ENCODE measurements at places on chromosomes 3 and 15. TPM values are rescaled to one million over a fixed set of nuclear protein-coding genes. Genes with fewer than 3 reads are reported as not detected.

DNA sequence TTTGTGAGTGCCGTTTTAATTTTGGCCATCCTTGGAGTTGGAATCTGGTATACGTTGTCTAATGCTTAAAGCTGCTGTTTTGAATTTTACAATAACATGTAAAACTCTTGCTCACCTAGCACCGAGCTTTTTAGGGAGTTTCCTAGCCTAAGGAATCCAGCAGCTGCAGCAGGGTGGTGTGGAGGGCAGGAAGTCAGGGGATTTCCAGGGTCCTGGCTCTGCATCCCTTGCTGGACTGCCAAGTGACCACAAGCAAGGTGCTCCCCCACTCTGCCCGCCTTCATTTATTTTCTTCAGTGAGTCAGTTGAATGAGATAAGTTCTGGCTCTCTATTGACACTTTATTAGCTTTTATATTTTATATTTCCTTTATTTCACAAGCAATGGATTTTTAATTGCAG is 113.7 kb downstream of the ATG7 start:
- H3K36me3 ChIP-seq, result no peaks in the 10 kb centered on the region
- no peaks in the 10 kb centered on the region for H3K27me3 ChIP-seq
- peaks cover 23% of the 10 kb centered on the region for H3K4me1 ChIP-seq
- peak overlapping the region; percentile 74 for H3K27ac ChIP-seq
- no peak for DNase-seq

DNA sequence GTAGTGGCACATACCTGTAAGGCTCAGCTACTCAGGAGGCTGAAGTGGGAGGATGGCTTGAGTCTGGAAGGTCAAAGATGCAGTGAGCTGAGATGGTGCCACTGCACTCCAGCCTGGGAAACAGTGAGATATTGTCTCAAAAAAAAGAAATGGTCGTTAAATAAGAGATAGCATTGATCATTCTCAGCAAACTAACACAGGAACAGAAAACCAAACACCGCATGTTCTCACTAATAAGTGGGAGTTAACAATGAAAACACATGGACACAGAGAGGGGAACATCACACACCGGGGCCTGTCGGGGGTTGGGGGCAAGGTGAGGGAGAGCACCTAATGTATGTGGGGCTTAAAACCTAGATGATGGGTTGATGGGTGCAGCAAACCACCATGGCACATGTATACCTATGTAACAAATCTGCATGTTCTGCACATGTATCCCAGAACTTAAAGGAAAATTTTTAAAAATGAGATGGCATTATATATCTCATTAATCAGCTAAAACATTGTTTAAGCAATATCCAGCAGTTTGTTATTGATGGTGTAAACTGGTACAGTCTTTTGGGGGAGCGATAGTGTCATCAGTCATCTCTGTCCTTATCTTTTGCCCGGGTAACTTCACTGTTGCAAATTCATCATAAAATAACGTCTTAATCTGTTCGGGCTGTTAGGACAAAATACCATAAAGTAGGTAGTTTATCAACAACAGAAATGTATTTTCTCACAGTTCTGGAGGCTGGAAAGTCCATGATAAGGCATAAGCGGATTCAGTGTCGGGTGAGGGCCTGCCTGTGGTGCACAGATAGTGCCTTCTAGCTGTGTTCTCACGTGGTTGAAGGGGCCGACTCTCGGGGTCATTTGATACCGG is 1.7 kb upstream of the MAN2A2 start:
- peaks cover 3% of the 10 kb centered on the region for H3K4me1 ChIP-seq
- DNase-seq, result no peak
- H3K36me3 ChIP-seq, result no peaks in the 10 kb centered on the region
- H3K4me3 ChIP-seq, result peak overlapping the region; percentile 68

DNA sequence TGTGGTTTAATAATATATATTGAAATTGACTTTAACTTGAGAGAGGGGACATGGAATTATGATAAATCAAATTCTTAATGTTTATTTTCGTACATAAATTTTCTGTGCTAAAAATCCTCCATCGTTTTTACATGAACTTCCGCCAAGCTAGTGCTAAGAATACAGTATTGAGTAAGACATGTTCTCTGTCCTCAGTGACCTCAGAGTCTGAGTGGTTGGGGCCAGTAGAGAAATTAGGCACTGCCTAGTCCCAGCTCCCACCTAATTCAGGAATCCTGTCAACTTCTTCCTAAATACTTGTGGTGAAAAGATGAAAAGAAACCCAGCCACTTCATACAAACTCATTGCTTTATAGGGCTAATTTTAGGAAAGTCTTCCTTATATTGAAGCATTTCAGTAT is 110.3 kb downstream of the PPP2R3A start:
- H3K36me3 ChIP-seq, result peaks cover 6% of the 10 kb centered on the region
- no peak for DNase-seq
- H3K4me1 ChIP-seq, result peaks cover 5% of the 10 kb centered on the region
- no peaks in the 10 kb centered on the region for H3K27me3 ChIP-seq
- no peak overlapping the region for H3K4me3 ChIP-seq
- H3K27ac ChIP-seq, result no peak overlapping the region

DNA sequence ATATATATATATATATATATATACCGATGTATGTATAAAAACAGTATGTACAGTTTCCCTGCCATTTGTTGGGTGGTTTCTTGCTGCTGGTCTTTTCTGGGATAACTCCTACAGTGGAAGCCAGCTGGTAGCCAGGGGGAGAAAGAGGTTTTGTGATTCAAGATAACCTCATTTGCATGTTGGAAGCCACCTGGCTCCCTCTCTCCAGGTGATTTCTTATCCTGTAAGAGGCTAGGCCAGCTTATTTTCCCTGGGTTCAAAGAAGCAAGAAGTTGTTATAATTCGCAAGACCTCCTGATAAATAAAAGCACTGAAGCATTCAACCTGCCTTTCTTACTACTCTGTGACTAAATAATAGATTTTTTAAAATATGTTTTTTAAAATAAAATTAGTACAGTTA is 443.3 kb downstream of the VGLL3 start:
- H3K4me3 ChIP-seq, result no peak overlapping the region
- no peak overlapping the region for H3K27ac ChIP-seq
- H3K4me1 ChIP-seq, result no peaks in the 10 kb centered on the region
- H3K36me3 ChIP-seq, result no peaks in the 10 kb centered on the region
- no peaks in the 10 kb centered on the region for H3K27me3 ChIP-seq

The WDR49 gene
- polyA plus RNA-seq, result not detected

GRCh38 chr15:62841269-62841628 is 201.3 kb upstream of the TPM1 start:
- no peaks in the 10 kb centered on the region for H3K4me1 ChIP-seq
- peaks cover 40% of the 10 kb centered on the region for H3K36me3 ChIP-seq
- no peaks in the 10 kb centered on the region for H3K27me3 ChIP-seq
- H3K27ac ChIP-seq, result peak overlapping the region; percentile 68

- DNase-seq, result no peak
- H3K27ac ChIP-seq, result no peak overlapping the region
- no peak overlapping the region for H3K4me3 ChIP-seq
- peaks cover 5% of the 10 kb centered on the region for H3K36me3 ChIP-seq
Measured at GRCh38 chr3:58072052-58072762, 64.0 kb downstream of the FLNB start.

DNA sequence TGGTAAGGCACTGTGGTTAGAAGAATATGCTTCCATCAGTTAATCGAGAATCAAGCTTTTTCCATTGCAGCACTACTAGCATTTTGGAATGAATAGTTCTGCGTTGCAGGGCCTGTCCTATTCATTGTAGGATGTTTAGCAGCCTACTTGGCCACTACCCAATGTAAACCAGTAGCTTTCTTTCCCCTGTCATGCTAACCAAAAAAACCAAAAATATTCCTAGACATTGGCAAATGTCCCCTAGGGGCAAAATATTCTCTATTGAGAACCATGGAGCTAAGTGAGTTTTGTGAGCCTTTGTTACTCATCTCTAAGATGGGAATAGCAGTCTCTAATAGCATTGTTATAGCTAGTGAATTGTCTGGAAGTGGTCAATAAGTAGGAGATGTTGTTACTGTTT is 187.2 kb downstream of the CADPS start:
- H3K4me1 ChIP-seq, result no peaks in the 10 kb centered on the region
- no peak overlapping the region for H3K4me3 ChIP-seq
- no peaks in the 10 kb centered on the region for H3K27me3 ChIP-seq
- DNase-seq, result no peak
- no peak overlapping the region for H3K27ac ChIP-seq

GRCh38 chr3:127734181-127734720 is 61.5 kb downstream of the ABTB1 start:
- DNase-seq, result no peak
- H3K4me3 ChIP-seq, result no peak overlapping the region
- H3K27me3 ChIP-seq, result no peaks in the 10 kb centered on the region
- peak overlapping the region; percentile 89 for H3K27ac ChIP-seq
- peaks cover 34% of the 10 kb centered on the region for H3K4me1 ChIP-seq

The MAGI1 gene
- 11.1 TPM for polyA plus RNA-seq

GRCh38 chr3:116863822-116864589 is 154.4 kb downstream of the TUSC7 start:
- peak overlapping the region; percentile 70 for H3K4me3 ChIP-seq
- DNase-seq, result peak; percentile 21
- no peaks in the 10 kb centered on the region for H3K27me3 ChIP-seq
- peak overlapping the region; percentile 86 for H3K27ac ChIP-seq
- H3K36me3 ChIP-seq, result no peaks in the 10 kb centered on the region

The CFAP100 gene
- not detected for polyA plus RNA-seq

DNA sequence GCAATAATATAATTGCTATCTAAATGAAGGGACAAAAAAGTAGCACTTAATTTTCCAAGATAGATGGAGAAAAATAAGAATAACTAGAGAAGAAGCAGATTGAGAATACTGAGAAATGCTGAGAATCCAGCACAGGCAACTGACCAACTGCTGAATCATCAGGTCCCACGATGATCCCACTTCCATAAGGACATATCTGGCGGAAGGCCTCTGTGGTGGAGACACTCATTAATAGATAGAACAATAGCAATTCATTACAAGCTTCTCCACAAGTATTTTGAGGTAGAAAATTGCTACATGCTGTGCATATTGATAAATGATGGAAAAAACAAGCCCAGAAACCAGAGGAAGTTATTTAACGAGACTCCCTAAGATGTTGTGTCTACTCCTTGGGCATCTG is 105.9 kb downstream of the DUT start:
- H3K27ac ChIP-seq, result no peak overlapping the region
- H3K36me3 ChIP-seq, result peaks cover 86% of the 10 kb centered on the region
- DNase-seq, result no peak

DNA sequence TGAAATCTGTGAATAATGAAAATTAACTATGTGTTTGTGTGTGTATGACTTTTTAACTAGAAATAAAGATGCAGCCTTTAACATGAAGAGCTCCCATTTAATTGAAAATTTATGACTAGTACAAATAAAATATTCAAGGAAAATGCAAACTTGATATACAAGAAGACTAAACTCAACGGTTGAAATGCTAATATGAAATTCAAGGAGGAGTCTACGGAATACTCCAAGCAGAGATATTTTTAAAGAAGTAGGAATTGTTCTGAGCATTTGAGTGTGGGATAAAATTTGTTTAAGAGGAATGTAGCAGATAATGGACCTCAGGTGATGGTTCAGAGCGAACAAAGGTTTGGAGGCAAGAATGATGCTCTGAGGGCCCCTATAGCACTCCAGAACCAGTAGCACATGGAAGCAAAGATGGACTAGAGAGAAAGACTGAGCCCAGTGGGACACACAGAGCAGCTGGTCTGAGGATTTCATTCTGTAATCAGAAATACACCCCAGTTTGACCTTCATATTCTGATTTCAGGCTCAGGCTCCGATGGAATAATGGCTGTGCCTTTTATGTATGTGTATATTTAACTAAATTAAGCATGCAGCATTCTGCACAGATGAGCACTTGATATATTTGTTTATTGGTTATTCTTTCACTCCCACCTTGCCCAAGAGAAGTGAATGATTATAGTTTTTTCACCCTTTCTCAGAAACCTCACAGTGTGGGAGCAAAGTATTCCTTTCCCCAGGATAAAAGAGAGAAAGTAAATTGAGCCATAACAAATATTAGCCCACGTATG is 227.1 kb downstream of the ZPLD1 start:
- H3K36me3 ChIP-seq, result no peaks in the 10 kb centered on the region
- no peaks in the 10 kb centered on the region for H3K27me3 ChIP-seq
- no peak for DNase-seq
- H3K4me1 ChIP-seq, result no peaks in the 10 kb centered on the region
- H3K4me3 ChIP-seq, result no peak overlapping the region

- no peaks in the 10 kb centered on the region for H3K27me3 ChIP-seq
- peak overlapping the region; percentile 49 for H3K4me3 ChIP-seq
- no peak for DNase-seq
- peak overlapping the region; percentile 72 for H3K27ac ChIP-seq
- no peaks in the 10 kb centered on the region for H3K4me1 ChIP-seq
Measured at GRCh38 chr3:112302881-112303763, 9.1 kb upstream of the SLC9C1 start.

- no peaks in the 10 kb centered on the region for H3K4me1 ChIP-seq
- DNase-seq, result no peak
- H3K27me3 ChIP-seq, result peaks cover 6% of the 10 kb centered on the region
- no peaks in the 10 kb centered on the region for H3K36me3 ChIP-seq
- no peak overlapping the region for H3K4me3 ChIP-seq
- H3K27ac ChIP-seq, result no peak overlapping the region
Measured at GRCh38 chr3:99543796-99544195, 94.6 kb upstream of the COL8A1 start.

GRCh38 chr3:23811919-23812318 is 6.2 kb downstream of the UBE2E1 start:
- no peaks in the 10 kb centered on the region for H3K27me3 ChIP-seq
- no peak for DNase-seq
- H3K27ac ChIP-seq, result no peak overlapping the region

- peak overlapping the region; percentile 47 for H3K4me3 ChIP-seq
- DNase-seq, result no peak
Measured at GRCh38 chr15:38130205-38130567, 122.5 kb upstream of the SPRED1 start.

The MAP1A gene
- polyA plus RNA-seq, result 5.3 TPM

GRCh38 chr3:172142864-172143451 is 103.6 kb downstream of the FNDC3B start:
- H3K4me3 ChIP-seq, result no peak overlapping the region
- peaks cover 43% of the 10 kb centered on the region for H3K4me1 ChIP-seq
- no peaks in the 10 kb centered on the region for H3K36me3 ChIP-seq
- no peak overlapping the region for H3K27ac ChIP-seq
- no peaks in the 10 kb centered on the region for H3K27me3 ChIP-seq
- no peak for DNase-seq

DNA sequence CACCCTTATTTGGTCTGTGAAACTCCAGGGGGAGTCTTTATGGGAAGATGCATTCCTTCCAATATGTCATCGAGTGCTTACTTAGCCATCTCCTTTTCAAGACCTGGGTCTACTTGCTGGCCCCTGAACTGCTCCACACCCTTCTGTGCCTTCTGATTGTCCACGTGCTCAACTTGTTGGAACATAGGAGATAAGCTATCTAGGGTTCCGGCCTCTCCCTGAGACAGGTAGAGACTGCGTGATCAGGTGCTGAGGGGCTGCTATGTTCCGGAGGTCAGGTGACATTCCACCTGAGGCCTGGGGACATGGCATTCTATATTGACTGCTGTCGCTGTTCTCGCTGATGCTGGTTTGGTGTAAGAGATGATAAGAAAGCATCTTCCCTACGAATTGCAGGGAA is 65.6 kb downstream of the ATP1B3 start:
- no peak overlapping the region for H3K4me3 ChIP-seq
- no peaks in the 10 kb centered on the region for H3K27me3 ChIP-seq
- no peak for DNase-seq
- no peaks in the 10 kb centered on the region for H3K36me3 ChIP-seq
- no peak overlapping the region for H3K27ac ChIP-seq
- peaks cover 13% of the 10 kb centered on the region for H3K4me1 ChIP-seq

Measured in SK-N-SH (cell line).